SK-MEL-5 (cell line): ENCODE measurements at places on chromosomes 2 and 18.

DNA sequence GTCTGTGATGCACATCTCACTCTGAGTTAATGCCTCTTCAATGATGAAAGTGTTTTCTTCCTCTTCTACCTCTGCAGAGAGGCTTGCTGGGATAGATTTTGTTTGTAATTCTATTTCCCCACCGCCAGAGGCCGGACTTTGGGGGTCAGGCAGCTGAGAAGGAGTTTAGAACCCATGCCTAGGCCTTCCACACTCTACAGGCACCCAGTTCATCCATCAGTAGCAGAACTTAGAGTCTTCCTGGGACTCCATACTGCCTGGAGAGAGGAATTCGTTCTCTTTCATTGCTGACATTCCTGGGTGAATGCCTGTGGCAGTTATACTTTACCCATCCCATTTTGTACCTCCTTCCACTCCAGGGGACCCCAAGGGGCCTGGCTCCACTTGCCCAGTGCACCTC is 9.1 kb downstream of the TPRKB start:
- no peak for DNase-seq

- DNase-seq, result peak; percentile 37
Measured at GRCh38 chr2:224085246-224085645, 46.2 kb upstream of the SERPINE2 start.

DNA sequence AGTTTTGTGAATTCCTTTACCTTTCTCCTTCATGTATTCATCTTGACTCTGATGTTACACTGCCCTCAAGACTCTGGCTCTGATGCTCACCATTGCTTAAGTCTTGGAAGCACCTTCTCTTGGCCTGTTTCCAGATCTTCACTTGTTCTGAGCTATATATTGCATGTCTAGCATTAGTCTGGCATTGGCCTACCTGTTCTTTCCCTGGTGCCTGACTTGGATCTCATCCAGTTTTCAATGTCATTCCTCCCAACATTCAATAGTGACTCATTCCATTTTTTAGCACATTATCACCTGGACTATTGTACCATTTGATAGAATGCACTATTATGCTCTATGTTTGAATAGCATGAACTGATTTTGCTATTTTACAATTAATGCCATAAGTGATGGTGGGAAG is 127.3 kb upstream of the NYAP2 start:
- no peak for DNase-seq

GRCh38 chr2:12017499-12018157 is 271.2 kb downstream of the LPIN1 start:
- no peak for DNase-seq

- DNase-seq, result no peak
Measured at GRCh38 chr18:61950371-61950770, 57.6 kb upstream of the RNF152 start.

DNA sequence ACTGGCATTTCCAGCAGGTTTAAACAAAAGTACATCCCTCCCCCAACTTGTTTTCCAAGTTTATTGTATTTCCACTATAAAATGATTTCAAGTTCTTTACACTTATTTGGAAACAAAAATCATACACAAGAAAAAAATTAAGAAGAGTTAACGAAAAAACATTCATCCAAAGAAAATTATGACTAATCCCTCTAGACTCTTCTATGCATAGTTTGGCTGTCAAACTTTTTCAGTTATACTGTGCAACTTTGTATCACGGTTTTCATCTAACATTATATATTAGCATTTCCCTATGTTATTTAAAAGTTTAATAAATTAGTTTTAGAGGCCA is 627 bp downstream of the WDCP start:
- no peak for DNase-seq

DNA sequence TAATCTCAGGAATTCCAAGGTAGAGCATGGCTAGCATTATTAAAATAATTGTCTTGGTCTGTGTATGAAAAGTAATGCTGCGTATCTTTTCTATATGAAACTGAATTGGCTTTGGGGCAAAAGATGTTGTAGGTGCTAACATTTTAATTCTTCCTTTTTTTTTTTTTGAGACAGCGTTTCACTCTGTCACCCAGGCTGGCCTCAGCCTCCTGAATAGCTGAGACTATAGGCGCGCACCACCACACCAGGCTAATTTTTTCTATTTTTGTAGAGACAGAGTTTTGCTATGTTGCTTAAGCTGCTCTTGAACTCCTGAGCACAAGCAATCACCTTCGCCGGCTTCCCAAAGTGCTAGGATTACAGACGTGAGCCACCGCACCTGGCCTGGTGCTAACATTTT is 172.6 kb upstream of the STON1 start:
- DNase-seq, result no peak

- DNase-seq, result peak; percentile 65
Measured at GRCh38 chr18:11728249-11728648, 39.2 kb downstream of the GNAL start.

DNA sequence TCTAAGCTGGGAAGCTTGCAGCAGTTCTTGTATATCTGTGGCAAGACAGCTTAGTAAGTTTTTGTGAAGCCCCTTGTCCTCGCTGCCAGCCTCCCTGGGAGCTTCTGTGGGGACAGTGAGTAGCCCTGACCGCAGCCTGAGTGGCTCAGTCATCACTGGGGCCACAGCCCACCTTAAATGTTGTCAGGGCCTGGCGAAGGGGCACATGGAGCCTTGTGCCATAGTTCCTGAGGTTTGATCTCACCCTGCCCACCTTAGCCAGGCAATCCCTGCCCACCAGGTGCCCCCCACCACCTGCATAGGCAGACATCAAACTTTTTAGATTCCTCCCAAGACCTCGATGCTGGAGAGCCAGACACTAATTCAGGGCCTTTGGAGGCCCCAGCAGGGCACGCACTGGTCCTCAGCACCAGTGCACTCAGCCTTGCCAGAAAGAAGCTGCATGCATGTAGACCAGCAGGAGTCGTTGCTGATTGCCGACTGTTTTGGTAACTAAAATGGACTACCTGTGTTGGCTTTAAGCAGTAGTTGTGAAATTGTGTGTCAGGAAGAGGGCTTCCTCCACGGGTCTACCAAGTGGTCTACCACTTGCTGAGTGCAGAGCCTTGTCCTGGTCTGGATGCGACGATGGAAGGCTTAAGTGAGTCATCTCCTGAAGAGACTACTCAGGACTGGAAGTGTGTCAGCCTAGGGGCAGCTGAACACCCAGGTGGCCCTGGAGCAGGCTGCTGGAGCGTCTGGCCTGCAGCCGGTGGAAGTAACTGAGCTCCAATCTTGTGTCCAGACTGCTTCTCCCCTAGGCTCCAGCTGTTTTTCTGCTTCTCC is 233.1 kb downstream of the SEPTIN10 start:
- no peak for DNase-seq

- no peak for DNase-seq
Measured at GRCh38 chr2:64795024-64795592, 141.4 kb upstream of the SERTAD2 start.

- DNase-seq, result peak; percentile 71
Measured at GRCh38 chr2:1854729-1855547, 110.6 kb upstream of the PXDN start.

GRCh38 chr18:46260879-46261143 is 156.6 kb downstream of the HAUS1 start:
- DNase-seq, result no peak
